ENCODE measurements at places on chromosomes 2 and 18. TPM values are rescaled to one million over a fixed set of nuclear protein-coding genes. Genes with fewer than 3 reads are reported as not detected.

- no peak for DNase-seq
Measured at GRCh38 chr2:182541268-182541667, 114.4 kb upstream of the PDE1A start.

GRCh38 chr2:237909075-237909695 lies 49.8 kb downstream of the RAMP1 start:
- DNase-seq = no peak

DNA sequence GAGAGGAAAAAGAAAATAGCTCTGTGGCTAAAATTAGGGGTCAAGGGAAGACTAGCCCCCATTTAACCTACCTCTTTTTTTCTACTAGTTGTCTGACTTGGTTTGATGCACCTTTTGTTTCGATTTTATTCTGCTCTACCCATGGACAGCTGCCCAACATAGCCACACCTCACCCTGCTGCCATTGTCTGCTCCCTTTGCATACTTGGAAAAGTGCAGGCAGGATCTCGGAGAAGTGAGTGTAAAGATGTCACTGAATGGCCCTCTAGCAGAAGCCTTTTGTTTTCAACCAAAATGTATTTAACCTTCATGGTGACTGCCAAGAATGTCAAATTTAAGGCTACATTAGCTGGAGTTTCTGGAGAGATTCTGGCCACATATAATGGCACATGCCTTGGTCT lies 62.9 kb downstream of the SETBP1 start:
- DNase-seq = no peak

DNA sequence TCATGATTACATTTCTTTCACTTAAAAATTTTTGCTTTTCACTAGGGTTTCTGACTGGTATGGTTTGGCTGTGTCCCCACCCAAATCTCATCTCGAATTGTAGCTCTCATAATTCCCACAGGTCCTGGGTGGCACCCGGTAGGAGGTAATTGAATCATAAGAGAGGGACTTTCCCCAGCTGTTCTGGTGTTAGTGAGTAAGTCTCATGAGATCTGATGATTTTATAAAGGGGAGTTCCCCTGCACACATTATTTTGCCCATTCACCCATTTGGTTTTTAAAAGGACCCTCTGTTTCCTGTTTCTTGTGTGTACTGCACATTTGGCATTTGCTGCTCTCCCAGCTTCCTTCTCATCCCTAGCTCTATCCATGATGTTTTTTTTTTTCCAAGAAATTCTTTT lies 27.8 kb upstream of the NETO1 start:
- no peak for DNase-seq

- peak; percentile 11 for DNase-seq
Measured at GRCh38 chr18:76394780-76395476, 100.1 kb downstream of the ZNF516 start.

DNA sequence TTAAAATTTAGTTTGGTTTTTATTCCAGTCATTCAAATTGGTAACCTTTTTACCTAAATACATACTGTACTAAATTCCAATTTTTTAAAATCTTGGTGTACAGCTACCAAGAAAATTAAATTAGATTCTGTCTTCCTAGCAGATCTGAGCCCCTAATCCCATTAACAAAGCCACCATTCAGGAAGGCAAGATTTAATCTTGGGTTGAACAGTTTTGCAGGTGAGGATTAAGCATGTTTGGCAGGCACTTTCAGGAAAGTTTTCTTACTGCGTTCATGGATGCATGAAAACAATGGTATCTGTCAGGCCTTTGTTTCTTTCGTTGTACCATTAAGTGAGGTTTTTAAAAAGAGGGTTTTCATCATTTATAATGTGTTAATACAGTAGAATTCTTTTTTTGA lies 32.8 kb downstream of the ITPRID2 start:
- DNase-seq = no peak

DNA sequence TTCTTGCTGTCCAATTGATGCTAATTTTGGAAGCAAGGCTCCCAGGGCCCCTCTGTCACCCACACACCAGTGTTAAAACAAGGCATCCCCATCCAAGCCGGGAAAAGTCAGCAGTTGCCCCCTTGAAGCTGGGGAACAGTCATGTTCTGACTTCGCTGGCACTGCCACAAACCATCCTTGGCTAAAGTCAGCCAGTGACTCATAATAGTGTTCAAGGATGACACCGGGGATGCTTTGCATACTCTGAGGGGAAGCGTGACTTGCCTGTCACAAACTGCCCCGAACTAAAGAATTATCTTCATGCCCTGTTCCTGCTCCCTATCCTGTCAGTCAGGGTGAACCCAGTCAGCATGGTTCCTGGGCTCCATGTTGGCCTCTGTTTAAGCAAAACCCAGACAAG lies 37.0 kb downstream of the TGFA start:
- no peak for DNase-seq

- DNase-seq = no peak
Measured at GRCh38 chr2:84424152-84424551, 34.9 kb downstream of the SUCLG1 start.

- no peak for DNase-seq
Measured at GRCh38 chr2:69995511-69995910, 34.1 kb upstream of the ASPRV1 start.

GRCh38 chr2:227473122-227473461 lies 1.1 kb downstream of the AGFG1 start:
- no peak for DNase-seq

Gene ERBB4
- 47.7 TPM for total RNA-seq

Gene PCARE
- 1.0 TPM for total RNA-seq

Gene RAD51AP2
- total RNA-seq = 22.7 TPM
